ENCODE measurements at places on chromosomes 6 and 20. TPM values are rescaled to one million over a fixed set of nuclear protein-coding genes. Genes with fewer than 3 reads are reported as not detected.

DNA sequence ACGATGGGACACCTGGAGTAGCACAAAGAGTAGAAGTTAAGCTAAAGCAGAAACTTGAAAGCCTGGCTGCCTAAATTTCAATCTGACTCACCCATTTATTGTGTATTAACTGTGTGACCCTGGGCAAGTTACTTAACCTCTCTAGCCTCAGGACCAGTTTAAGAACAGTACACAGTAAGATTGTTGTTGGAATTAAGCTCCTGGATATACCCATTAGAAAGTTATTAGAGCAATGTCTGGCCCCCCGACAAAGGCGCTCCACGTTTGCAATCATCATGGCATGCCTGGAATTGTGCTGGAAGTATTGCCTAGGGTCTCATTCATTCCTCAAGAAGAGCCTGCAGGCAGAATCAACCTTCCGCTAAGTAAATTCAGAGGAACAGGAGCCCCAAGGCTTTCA is 1.4 kb downstream of the SDC4 start:
- DNase-seq = no peak

GRCh38 chr6:156925718-156926607 is 148.8 kb downstream of the ARID1B start:
- no peak for DNase-seq

- DNase-seq = peak; percentile 61
These were observed 71.8 kb downstream of the ARHGAP18 start for GRCh38 chr6:129638055-129638684.

GRCh38 chr6:52328303-52328662 is 33.7 kb upstream of the PAQR8 start:
- DNase-seq = peak; percentile 84

Gene IMPG1
- not detected for total RNA-seq

Gene NRM
- total RNA-seq = 6.4 TPM

All from stomach (tissue), 19 donors.